ENCODE measurements at places on chromosomes 5 and 9.

DNA sequence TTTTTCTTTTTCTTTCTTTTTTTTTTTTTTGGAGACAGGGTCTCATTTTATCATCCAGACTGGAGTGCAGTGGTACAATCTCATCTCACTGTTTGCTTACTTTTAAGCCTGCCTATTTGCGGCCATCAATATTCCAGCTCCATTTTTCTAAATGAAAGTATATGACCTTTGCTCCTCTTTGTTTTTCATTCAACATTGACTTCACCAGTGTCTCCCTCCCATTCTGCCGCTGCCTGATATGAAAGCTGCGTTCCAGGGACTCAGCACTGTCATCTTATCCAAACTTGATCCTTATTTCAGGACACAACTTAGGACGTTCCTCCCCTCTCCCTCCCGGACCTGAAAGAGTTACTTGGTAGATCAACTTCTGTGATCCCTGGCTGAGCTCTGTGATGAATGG is 73.6 kb downstream of the LRRC70 start:
- no peak for DNase-seq

DNA sequence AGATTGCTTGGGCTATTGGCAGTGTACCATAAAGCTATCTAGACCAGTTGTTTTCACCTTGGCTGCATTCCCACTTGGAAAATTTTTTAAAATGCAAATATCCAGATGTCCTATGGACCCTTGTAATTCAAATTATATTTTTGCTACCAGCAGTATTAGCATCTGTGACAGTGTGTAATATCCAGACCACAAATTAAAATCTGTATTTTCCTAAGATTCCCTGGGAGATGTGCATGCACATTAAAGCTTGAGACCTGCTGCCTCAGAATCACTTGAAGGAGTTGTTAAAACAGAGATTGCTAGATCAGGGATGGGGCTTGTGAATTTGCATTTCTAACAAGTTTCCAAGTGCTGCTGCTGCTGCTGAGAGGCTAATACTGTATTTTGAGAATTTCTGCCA is 381.2 kb upstream of the PDE4D start:
- no peak for DNase-seq

DNA sequence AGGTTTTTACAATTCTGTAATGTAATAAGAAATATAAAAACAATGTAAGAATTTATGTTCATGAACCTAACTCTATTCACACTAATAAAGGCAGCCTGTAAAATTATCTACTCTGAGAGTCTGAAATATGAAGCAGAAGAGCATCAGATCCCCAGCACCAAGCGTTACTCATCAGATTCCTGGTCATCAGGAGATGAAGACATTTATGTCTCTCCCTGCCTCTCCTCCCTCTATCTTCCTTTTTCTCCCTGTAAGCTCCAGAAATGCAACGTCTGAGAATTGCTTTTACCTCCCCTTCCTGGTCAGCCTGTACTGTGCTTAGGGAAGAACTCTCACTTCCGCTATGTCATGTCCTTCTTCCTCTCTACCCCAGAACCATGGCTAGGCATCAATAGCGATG is 114.4 kb upstream of the SLIT3 start:
- no peak for DNase-seq

GRCh38 chr9:72926506-72926905 is 26.3 kb downstream of the ALDH1A1 start:
- no peak for DNase-seq

- DNase-seq: no peak
These were observed 12.8 kb upstream of the MAPK9 start for GRCh38 chr5:180304431-180305375.

DNA sequence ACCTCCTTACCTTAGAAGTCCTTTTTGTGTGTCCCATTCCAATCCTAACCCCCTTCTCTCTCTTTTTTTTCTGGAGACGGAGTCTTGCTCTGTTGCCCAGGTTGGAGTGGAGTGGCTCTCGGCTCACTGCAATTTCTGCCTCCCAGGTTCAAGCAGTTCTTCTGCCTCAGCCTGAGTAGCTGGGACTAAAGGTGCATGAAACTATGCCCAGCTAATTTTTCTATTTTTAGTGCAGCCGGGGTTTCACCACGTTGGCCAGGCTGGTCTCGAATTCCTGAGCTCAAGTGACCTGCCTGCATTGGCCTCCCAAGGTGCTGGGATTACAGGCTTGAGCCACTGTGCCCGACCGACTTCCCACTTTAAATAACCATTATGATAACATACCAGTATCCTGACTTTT is 17.5 kb downstream of the TMEM38B start:
- DNase-seq: no peak

GRCh38 chr9:126146254-126147145 is 180.1 kb upstream of the MVB12B start:
- no peak for DNase-seq

- DNase-seq: no peak
These were observed 623.1 kb downstream of the BNC2 start for GRCh38 chr9:16247188-16247875.
